Stimulated activated CD4-positive, alpha-beta T cell treated with anti-CD3 and anti-CD28 coated beads, Interleukin-1b, Interleukin-23, amount 100 ng/mL, for 24 hours (primary cell): ENCODE measurements at places on chromosomes 2 and 18.

GRCh38 chr2:210635257-210635656 lies 78.9 kb downstream of the CPS1 start:
- no peak for DNase-seq

GRCh38 chr18:9765501-9765900 lies 57.4 kb downstream of the RAB31 start:
- DNase-seq: no peak

- DNase-seq: no peak
These were observed 24.1 kb upstream of the ACVR1 start for GRCh38 chr2:157900203-157900602.

DNA sequence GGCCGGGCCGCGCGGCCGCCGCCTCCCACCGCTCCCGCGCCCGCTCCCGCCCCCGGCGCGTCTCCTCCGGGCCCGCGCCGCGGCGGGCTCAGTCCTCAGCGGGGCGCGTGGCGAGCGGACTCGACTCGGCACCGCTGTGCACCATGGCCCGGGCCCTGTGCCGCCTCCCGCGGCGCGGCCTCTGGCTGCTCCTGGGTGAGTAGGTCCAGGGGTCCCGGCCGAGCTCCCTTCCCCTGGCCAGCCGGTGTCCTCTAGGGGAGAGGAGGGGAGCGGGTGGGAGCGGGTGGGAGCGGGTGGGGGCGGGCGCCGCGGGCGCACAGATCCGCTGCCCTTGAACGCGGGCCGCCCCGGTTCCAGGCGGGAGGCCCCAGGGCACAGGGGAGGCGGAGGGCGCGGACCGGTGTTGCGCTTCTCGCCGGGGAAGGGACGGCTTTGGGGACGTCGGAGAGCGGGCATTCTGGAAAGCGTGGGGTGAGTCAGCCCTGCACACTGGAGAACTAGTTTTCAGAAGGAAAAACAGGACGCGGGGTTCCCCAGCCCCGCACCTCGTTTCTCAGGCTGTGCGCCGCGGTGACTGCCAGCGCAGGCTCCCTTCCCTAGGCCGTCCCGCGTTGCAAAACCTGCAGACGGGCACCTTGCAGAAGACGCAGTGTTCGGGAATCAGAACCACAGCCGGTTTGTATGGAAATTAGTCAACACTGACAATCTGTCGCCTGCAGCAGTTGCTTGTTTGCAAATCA lies at the start of gene RAMP1:
Gene RAMP1 (plus strand): TSS at position 91 of the 740 bp plus-strand sequence. CDS start 53 bp downstream, at position 144.
- no peak for DNase-seq

DNA sequence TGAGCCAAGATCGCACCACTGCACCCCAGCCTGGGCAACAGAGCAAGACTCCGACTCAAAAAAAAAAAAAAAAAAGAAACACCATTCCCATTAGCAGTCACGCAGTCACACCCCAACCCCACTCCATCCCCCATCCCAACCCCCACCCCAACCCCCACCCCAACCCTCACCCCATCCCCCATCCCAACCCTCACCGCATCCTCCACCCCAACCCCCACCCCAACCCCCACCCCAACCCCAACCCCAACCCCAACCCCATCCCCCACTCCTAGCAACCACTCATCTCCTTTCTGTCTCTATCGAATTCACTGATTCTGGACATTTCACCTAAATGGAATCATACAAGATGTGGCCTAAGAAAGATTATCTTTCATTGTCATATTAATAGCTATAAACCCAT lies 25.9 kb upstream of the ATP9B start:
- no peak for DNase-seq

GRCh38 chr2:60294901-60295635 lies 258.4 kb downstream of the BCL11A start:
- DNase-seq: no peak

- no peak for DNase-seq
These were observed 73.6 kb upstream of the EPC2 start for GRCh38 chr2:148570989-148571388.

- DNase-seq: no peak
These were observed 120.9 kb downstream of the CLIP4 start for GRCh38 chr2:29236074-29236473.

DNA sequence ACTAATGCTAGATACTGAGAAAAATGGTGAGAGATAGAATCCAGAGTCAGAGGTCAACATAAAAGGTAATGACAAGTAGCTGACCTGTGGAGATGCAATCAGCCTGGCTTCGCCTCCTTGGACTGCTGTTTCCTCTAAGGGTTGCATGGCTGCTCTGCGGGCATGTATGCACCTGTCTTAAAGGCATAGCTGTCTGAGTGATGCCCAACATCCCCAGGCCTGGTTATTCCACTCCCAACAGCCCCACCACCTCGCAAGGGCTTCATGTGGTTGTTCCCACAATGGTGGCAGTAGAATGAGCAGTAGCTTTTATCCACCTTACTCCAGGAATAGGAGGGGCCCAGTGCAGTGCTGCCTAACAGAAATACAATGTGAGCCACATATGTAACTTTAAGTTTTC lies 69.7 kb upstream of the ALK start:
- no peak for DNase-seq

DNA sequence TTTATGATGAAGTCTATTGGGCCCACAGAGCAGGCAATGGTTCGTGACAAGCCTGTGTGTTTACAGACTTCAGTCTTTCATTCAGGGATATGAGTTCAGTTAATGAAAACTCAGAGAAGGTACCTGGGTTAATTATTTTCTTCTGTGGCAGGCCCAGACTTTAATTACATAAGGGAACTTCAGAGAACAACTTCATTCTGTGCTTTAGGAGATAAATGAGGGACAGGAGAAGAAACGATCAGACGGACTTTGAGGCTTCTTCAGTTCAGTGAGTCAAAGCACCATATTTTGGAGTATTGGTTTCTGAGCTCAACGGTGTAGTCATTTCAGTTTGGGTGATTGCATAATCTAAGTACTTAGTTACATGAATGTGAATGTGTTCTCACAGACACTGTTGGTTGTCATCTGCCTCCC lies 203.0 kb upstream of the KCNJ3 start:
- no peak for DNase-seq

GRCh38 chr2:210009126-210009525 lies 6.7 kb downstream of the RPE start:
- DNase-seq: no peak

- no peak for DNase-seq
These were observed 179.0 kb downstream of the KLHL29 start for GRCh38 chr2:23563673-23564614.

- DNase-seq: no peak
These were observed 37.4 kb downstream of the NCK2 start for GRCh38 chr2:105782123-105782522.

DNA sequence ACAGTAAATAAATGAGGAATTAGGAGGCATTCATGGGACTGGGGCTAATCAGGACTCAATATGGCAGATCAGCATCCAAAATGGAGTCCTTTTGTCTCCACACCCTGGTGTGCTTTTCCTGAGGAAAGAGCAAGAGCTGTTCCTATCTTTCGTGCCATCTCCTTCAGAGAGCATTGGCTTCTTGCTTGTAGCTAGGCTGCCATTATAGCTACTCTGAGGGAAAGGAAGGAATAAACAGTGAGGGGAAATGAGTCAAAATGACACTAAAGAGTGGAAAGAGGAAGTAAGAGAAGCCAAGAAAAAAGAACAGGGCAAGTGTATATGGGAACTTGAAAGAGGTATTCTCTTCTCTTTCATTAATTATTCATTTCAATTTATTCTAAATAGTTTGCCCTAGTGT lies 8.4 kb upstream of the NMI start:
- DNase-seq: no peak

DNA sequence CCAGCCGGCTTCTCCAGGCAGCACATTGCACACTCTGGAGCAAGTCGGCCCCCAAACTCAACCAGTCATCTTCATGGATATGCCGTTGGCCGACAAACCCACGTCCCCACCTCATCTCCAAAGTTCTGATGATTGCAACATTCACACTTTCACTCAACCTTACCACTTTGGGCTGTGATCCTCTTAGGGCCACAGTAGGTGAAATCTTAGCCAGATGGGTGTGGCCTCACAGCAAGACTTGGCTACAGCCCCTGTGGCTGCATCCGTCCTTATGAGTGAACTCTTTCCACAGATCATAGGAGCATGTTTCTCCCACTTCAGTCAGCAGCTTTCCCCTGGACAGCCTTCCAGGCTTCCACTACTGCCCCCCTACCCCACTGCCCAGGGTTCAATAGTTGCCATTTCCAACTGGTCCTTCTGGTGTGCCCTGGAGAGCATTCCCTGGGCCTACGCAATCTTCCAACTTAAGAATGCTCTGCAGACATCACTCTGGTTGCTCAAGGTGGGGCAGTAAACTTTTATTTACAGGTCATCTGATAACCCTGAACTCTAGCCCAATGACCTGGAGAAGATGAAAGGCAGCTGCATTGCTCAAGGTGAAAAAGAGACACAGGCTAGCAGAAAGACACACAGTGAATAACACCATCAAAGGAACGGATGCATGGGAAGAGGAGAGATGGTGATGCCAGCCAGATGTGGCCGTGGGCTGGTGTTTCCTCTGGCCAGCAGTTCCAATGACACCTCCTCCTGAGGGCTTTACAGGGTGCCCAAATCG lies 34.5 kb downstream of the ARL4C start:
- DNase-seq: no peak

DNA sequence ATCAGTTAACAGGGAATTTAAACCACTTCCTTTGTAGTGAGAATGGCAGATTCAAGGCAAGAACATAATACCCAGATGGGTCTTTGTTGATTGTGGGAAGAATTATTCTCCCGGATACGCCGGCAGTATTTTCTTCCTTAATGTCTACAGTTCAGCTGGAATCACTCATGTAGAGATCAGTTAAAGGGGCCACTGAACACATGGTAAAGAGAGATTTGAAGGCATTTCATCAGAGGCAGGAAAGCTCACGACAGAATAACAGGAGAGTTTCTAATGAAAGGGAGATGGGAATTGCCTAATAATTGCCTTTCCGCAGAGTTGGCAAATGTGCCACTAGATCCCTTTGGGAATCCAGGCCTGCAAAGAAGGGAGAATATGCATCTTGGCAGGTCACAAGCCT lies 327.7 kb upstream of the ZNF804A start:
- no peak for DNase-seq

GRCh38 chr2:17961789-17962188 lies 83.3 kb downstream of the KCNS3 start:
- DNase-seq: no peak

DNA sequence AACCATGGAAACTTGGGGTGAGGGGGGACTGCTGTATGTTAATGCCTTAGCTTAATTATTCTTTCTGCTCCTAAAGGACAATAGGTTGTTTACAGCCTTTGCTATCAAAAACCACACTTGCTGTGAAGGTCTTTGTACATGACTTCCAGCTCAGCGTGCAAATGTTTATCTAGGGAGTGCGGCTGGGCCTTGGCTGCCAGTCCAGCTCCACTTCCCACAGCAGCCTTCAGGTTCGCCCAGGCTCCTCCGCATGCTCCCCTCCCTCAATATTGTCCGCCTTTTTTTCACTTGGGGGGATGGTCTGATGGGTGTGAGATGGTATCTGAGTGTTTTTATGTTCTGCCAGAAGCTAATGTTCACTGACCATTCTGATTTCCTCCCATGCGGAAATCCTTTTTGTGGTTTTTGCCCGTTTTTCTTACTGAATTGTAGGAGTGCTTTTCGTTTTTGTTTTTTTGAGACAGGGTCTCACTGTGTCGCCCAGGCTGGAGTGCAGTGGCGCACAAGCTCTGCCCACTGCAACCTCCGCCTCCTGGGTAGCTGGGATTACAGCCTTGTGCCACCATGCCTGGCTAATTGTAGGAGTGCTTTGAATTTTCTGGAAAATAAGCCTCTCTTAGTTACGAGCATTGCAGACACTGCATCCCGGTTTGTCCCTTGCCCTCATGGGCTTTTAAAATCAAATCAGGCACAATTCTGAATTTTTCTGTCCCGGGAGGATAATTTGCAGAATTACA lies 28.8 kb downstream of the SH3BP4 start:
- DNase-seq: no peak

- DNase-seq: no peak
These were observed 198.8 kb upstream of the TCF4 start for GRCh38 chr18:55786651-55787272.

DNA sequence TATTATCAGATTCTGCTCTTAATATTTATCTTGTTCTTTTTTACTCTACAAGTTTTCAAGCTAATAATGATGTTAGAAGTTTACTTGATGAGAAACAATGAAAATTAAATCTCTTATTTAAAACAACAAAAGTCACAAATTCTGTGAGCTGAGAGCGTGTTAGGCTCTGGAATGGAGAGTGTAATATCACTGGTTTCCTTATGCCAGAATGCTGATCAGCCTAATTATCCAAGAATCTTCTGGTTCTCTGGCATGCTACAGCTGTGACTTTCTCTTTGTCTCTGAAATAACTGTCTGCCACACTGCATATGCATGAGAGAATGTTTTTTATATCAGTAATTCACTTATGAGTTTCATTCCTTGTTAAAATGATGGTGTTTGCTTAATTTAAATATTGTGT lies 236.7 kb downstream of the PARD3B start:
- no peak for DNase-seq

- DNase-seq: no peak
These were observed 36.5 kb upstream of the RPL31 start for GRCh38 chr2:100965596-100965995.

GRCh38 chr2:52563151-52563550 lies 1204.5 kb upstream of the CHAC2 start:
- no peak for DNase-seq

DNA sequence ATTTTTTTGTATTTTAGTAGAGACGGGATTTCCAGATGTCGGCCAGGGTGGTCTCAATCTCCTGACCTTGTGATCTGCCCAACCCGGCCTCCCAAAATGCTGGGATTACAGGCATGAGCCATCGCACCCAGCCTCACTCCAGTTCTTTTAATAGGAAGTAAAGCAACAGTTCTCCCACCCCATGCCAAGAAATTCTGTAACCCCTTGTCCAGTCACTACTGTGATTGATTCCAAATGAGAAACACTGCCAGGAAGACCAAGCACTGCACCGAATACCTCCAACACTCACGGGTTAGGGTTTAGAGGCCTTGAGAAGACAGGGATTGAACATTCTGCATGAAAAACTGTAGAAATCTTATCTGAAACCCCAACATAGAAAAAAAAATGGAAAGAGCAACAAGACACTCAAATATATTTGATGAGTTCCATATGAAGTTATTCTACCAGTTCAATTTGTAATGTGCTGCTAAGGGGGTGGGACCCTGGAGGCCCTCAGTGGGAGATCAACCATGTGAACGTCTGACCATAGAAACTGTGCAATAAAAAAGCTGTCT lies 48.2 kb upstream of the BIN1 start:
- no peak for DNase-seq

DNA sequence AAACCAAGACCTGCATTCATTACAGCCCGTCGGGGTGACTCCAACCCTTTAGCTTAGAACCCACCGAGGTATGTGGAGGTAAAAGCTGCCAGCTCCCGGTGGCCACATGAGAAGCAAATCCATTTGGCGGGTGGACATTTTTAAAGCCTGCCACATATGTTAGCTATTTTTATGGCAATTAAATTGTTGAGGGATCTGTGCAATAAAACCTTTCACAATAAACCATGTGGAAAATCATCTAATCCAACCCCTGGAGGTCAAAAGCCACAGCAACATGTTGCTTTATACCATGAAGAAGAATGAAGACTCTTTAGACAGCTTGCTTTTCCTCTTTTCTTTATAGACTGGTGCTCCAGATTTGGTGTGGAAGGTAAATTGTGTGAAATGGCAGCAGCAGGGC lies 176.3 kb downstream of the AGPS start:
- no peak for DNase-seq

- DNase-seq: no peak
These were observed 80.4 kb downstream of the CELF4 start for GRCh38 chr18:37484983-37485834.

- DNase-seq: no peak
These were observed 120.9 kb upstream of the CDC42EP3 start for GRCh38 chr2:37792366-37792765.

GRCh38 chr2:227374158-227374557 lies 4.9 kb downstream of the TM4SF20 start:
- no peak for DNase-seq

- DNase-seq: no peak
These were observed 881.3 kb downstream of the LRRTM4 start for GRCh38 chr2:76640905-76641304.
